Fibroblast of lung (primary cell): ENCODE measurements at places on chromosomes 1 and 21.

- DNase-seq: peak; percentile 65
Measured at GRCh38 chr21:41032541-41032940, 135.4 kb upstream of the BACE2 start.

DNA sequence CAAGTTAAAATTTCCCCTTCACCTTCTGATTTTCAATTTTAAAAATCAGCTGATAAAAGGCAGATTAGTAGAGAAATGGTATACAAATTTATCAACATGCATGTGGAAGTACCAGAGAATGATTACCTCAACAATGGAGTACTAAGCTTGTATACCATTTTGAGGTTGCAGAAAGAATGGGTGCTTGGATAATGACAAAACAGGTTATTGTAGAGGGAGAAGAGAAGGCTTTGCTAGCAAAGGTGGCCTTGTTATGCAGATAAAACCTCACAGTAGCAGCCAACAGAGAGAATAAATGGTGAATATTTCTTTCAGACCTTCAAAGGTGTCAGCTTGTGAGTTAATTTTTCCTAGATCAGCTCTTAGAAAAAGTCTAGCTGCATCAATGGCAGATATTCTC is 1174.9 kb upstream of the ADGRL4 start:
- no peak for DNase-seq

DNA sequence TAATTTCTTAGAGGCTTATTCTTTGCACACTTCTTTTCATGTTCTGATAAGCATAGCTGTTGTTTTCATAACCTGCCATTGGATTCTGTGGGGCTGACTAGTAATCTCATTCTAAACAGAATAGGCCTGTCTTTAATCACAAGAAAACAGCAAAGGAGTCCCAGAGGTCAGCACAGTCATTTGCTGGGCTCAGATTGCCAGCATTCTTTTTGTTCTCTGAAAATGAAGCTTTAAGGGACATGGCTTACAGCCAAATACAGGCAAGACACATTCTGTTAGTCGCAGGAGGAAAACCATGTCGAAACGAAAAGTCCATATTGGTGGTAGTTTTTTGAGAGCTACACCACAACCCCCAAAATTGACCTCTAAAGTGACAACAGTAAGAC is 75.0 kb downstream of the MRPS6 start:
- no peak for DNase-seq

DNA sequence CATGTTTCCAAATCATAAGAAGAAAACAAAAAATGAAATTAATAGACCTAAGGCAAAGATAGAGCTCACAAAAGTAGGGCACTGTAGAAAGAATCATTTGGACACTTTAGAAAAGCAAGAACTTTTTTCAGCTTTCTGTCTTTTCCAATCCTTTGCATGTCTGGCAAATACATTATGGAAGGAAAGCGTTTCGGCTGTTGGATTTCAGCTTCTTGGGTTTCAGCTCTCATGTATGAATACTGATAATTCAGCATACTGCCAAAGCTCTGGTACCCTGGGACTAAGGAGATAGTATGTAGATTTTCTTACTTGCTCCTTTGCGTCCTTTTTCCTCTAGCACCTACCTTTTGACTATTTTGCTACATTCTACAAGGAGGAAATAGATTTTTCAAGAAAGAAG is 375.9 kb downstream of the BRINP3 start:
- no peak for DNase-seq

DNA sequence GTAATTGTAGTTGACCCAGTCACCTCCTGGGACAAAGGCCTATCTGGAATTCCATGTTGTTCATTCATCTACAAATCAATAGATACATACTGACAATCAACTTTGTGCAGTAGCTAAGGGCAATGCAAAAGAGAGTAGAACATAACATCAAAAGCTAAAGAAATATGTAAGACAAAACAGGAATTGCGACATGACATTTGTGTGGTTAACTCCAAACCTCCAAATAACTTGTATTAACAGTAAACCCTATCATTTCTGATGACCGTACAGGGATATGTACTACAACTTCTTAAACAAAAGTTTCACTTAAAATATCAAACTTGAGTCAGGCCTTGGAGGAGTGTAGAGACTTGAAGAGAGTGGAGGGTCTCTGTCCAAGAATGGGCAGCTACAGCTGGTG is 317.6 kb downstream of the SPATA17 start:
- peak; percentile 4 for DNase-seq

DNA sequence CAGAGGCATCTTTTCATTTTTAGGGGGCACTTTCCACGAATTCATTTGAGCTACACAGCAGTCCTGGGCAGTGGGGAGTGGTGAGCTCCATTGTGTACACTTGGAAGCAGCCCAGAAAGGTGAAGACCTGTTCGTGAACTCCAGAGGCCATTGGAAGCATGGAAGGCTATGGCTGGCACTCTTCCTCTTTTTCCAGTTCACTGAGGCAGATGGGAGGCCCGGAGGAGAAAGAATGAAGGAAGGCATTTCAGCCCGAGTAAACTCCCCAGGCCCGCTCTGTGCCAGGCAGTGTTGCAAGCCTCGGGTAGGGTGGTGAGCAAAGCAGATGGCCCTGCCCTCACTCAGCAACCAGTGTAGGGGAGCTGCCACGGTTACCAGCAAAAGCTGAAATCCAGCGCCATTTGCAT is 673 bp upstream of the DHCR24 start:
- DNase-seq: no peak

DNA sequence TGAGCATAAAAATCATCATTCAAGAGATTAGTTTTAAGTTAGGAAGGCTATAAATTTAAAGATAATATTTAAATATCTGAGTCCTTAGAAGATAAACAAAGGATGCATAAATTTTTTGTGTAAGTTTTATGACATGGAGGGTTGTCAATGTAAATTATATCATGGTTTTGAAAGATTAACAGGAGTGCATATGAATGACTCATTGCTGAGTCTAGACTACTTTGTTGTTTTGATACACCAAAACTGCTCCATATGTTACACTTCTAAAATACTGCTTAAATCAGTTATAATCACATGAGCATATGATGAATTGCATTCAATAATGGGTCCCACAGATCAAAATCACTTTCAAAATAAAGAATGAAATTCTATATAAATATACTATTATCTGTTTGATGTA is 312.5 kb downstream of the KCNT2 start:
- peak; percentile 38 for DNase-seq

DNA sequence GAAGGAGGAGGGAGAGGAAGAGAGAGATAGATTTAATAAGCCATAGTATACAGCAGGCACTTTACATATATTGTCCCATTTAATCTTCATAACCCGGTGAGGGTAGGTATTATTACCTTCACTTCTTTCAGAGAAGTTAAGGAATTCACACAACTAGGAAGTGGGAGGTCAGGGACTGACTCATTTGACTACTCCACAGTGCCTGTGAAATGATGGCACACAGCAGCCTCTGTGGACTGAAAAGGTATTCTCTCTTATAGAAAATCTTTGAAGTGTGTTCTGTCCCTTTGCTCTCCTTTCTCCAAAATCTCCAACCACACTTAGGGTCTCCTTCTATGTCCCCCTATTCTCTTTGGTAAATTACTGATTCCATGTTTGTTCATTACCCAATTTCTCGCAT is 23.9 kb downstream of the PALMD start:
- no peak for DNase-seq

DNA sequence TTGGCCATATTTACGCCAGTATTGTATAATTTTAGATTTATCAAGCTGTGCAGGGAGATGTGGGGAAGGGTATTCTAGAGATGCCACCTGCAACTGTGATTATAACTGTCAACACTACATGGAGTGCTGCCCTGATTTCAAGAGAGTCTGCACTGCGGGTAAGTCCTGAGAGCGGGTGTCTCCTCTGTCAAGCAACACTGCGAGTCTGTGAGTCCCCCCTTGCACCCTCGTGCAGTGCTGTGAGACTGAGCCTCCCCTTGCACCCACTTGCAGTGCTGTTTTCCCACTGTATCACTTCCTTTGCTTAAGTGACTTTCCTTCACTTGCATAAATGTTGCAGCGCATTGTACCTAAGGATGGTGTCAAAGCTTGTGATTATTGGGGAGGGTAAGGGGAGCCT is 75.0 kb downstream of the TPR start:
- DNase-seq: no peak

DNA sequence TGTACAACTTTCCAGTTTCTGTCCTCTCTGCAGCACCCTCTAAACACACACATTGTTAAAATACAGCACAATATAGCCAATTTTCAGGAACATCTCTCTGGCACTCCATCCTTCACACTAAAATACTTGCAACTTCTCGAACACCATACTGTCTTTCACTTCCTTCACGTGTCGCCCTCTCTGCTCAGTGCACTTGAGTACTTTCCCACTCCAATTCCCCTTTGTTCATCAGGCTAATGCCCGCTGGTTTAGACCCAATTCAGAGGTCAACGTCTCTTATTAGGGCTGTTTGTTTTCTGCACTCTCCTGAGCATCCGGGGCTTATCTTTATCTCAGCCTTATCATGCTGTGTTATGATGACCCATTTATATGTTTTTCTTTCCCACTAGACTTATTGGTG is 238.2 kb upstream of the SGIP1 start:
- DNase-seq: no peak

GRCh38 chr1:55716151-55716550 is 501.0 kb upstream of the USP24 start:
- DNase-seq: peak; percentile 49

DNA sequence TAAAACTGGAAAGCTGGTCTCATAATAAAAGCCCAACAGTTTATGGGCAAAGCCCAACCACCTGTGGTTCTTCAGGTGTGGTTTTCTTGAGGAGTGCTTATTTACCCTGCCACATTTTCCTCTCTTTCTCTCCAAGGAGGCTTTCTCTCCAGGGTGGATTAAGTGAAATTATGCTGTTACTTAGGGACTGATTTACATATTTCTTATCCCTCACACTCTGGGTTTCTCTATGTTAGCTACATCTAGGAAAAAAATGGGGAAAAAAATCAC is 4.8 kb downstream of the TBX19 start:
- DNase-seq: no peak
